ENCODE measurements at places on chromosomes 5 and 9.

GRCh38 chr5:172800088-172800551 is 29.1 kb upstream of the DUSP1 start:
- no peak for DNase-seq

- DNase-seq: no peak
Observed at GRCh38 chr5:14261235-14261634, 118.1 kb downstream of the TRIO start.

DNA sequence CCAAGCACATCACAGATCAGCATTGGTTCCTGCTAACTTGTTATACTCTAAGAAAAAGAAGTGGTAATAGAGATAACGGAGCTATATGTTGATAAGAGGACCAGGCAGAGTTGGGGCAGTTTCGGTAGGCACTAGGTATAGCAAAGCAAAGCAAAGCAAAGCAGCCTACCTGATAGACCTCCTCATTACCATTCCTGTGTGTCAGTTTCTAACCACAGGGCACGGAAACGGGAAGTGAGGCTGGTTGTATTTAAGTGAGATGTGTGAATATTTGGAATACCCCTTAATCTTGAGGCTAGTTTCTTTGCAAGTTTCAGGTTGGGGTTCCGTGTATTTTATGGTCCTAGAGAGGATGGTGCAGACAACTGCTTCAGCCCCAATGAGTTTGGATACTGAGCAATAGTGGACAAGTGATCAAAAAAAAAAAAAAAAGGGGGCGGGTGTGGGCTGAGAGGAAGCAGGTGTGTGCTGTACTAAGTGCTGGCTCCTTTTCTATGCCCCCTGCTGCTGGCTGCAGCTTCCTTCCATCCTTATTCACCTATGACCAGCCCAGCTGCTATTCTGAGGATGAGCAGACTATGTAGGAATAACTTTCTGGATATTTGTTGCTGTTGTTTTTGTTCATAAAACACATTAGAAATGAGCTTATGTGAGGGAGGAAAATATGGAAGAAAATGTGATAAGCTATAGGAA is 183.3 kb downstream of the SH3GL2 start:
- no peak for DNase-seq

- DNase-seq: no peak
Observed at GRCh38 chr5:132776131-132776937, 705 bp downstream of the SEPTIN8 start.

- DNase-seq: no peak
Observed at GRCh38 chr9:113274474-113275156, 757 bp downstream of the CDC26 start.

GRCh38 chr5:142175461-142176142 is 67.0 kb downstream of the NDFIP1 start:
- no peak for DNase-seq

GRCh38 chr5:143311428-143311827 is 92.1 kb downstream of the NR3C1 start:
- no peak for DNase-seq

- DNase-seq: no peak
Observed at GRCh38 chr5:150320044-150320613, 17.4 kb upstream of the ARSI start.

All from cerebellar nuclear complex (tissue), 1 donor.